ENCODE measurements at places on chromosomes 2 and 18.

GRCh38 chr2:85605406-85606115, 3.1 kb upstream of the TMEM150A start:
- no peak for DNase-seq

- no peak for DNase-seq
These were observed 17.2 kb upstream of the LYPD6B start for GRCh38 chr2:149021271-149021719.

GRCh38 chr18:6747646-6748045, 18.1 kb downstream of the ARHGAP28 start:
- no peak for DNase-seq

GRCh38 chr2:17520761-17521160, 2.5 kb upstream of the RAD51AP2 start:
- DNase-seq: no peak

- DNase-seq: no peak
These were observed 24.4 kb upstream of the GPR39 start for GRCh38 chr2:132392221-132392620.

DNA sequence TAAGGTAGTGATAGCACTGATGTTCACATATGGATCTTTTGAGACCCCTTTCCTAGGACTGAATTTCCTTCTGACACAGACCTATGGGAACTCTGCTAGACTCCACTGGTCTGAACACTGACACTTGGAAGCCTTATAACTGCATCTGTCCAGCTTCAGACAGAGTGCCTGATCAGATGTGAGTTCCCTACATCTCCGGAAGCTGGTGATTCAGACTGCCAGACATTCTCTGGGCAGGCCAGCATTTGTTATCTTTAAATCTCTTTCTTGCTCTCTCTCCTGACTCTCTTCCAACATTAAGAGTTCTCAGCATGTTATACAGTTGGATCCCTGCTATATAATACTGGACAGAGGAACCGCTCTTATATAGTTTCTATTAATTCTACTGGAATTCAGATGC, 408.5 kb downstream of the ZEB2 start:
- peak; percentile 58 for DNase-seq

DNA sequence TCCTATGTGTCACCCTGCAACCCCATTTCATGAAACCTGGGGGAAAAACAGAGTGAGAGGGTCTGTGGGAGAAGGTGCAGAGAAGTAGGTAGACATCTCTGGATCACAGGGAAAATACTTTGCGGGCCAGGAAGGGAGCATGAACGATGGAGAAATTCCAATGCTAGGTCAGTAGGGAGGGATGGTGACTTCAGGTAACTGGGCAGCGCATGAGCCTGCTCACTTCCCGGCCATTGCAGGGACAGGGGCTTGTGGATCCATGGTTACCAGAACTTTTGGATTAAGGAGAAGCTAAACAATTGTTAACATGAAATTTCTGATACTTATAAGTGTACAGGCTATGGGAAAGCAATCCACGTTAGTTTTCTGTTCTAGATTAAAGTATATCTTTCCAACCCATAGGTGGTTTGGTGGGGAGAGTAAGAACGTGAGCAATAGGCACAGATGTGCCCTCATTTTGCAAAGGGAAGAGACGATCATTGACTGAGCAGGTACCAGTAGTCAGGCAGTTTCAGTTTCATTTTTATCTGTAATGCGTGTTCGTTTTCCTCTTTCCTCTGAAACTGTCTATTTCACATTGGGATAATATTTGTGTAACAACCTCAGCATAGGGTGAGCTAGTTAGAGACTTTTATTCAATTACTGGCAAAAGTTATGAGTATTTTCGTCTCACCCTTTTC, 65.0 kb downstream of the NYAP2 start:
- DNase-seq: no peak

DNA sequence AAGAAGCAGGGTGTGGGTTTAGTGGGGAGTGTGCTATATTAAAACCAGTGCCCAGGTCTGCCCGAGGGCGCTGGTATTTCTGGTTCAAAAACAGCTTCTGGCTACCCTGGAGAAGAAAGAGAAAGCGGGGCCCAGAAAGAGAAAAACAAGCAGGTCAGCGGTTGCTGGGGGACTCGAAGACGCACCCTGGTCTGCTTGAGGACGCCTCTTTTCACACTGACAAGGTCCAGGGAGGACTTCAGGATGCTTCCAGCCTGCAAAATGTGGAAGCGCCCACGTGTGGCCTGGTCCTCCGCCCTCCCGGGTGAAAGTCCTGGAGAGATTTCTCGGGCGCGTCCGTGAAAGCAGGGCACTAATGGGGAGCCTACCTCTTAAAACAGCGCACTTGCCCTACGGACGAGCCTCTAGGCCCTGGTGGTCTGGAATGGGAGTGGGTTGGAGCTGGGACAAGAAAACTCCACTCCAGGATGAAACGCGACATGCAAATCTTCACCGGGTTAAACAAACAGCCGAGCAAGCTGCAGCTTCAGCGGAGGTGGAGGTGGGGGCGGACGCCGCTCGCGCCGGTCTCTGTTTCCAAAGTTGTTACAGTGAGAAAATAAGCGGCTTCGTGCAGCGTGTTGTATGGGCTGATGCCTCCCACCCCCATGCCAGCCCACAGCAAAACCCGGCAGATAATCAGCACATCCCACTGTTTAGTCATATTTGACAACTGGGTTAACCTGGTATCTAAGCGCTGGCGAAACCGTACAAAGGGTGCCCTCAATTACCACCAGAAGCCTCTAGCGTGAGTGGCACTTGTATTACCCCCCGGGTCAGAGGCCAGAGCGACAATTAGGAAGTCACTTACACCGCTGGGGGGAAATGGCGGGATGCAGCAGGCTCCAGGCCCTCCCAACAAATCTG, 1.1 kb upstream of the SP9 start:
- DNase-seq: no peak

DNA sequence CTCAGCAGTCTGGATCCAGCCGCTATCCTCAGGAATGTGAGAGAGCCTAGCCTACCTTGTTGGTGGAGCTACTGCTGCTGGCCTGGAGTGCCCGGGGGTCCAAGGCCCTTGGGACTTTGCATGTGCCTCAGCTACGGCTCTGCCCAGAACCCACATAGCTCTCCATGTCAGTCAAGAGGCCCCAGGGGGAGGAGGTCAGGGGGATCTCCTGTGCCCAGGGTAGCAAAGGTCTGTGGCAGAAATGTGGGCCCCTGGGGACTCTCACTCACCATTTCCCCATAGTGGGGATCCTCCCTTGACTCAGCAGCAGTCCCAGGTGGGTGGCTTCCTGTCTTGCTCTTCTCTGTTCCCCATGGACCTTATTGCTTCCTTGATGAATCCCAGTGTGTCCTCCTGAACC, 342.7 kb upstream of the CHAC2 start:
- no peak for DNase-seq

DNA sequence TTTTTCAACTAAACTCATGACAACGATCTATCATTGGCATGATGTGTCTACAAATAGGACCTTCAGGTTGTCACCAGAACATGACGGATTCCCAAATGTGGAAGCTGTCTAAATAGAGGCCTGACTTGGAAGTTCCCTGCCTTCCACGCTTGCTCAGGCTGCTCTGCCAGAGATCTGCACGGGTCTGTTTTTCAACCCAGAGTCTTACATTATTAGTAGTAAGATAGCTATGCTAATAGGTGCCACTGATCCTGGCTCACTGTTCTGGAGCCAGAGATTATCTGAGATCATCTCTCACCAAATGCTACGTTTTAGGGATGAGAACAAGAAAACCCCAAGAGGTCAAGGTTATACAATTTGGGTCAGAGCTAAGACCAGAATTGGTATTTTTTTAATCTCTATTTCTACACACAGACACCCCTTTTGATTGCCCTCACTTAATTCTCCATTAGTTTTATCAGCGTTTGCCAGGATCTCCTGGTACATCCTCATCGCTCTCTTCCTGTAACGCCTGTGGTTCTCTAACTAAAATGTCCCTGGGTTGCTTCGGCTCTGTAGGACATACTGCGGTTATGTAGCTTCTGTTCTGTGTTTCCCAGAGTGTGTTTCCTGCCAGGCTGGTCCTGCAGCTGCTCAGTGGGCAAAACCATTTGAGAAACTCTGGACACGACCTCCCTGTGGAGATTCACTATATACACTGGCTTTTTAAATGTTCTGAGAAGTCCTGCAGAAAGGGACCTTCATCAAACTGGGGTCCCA, 5.7 kb downstream of the CDC42EP3 start:
- no peak for DNase-seq

- DNase-seq: peak; percentile 65
These were observed 16.4 kb upstream of the HNMT start for GRCh38 chr2:137947728-137948336.

GRCh38 chr2:147989102-147989501, 31.4 kb downstream of the ORC4 start:
- DNase-seq: no peak

DNA sequence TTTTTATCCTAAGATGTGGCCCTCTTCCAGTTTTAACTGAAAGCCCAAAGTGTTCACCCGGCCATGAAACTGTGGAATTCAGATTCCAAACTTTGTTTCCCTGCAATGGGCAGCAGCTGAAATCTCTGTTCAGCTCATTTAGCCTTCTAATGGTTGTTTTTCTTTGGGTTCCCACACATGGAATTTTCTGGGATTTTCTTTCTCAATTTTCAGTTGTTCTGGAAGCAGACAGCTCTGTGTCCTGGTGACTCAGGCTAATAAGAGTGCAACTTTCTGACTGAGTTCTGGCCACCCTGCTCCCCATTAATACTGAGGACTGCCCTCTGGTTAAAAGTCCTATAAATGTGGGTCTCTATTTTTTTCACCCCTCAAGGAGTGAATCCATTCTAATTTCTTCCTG, 78.5 kb downstream of the PMS1 start:
- DNase-seq: no peak

DNA sequence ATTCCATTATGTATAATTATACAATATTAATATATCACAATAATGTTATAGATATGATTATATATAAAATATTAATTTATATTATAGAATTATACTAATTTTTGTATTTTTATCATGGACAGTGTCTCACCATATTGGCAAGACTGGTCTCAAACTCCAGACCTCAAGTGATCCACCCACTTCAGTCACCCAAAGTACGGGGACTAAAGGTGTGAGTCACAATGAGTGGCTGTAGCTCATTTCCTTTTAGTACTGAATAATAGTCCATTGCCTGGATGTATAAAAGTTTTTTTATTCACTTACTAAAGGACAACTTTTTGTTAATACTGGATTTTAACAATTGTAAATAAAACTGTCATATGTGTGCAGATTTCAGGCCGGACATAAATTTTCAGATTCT, 417.6 kb upstream of the LINC00305 start:
- no peak for DNase-seq

DNA sequence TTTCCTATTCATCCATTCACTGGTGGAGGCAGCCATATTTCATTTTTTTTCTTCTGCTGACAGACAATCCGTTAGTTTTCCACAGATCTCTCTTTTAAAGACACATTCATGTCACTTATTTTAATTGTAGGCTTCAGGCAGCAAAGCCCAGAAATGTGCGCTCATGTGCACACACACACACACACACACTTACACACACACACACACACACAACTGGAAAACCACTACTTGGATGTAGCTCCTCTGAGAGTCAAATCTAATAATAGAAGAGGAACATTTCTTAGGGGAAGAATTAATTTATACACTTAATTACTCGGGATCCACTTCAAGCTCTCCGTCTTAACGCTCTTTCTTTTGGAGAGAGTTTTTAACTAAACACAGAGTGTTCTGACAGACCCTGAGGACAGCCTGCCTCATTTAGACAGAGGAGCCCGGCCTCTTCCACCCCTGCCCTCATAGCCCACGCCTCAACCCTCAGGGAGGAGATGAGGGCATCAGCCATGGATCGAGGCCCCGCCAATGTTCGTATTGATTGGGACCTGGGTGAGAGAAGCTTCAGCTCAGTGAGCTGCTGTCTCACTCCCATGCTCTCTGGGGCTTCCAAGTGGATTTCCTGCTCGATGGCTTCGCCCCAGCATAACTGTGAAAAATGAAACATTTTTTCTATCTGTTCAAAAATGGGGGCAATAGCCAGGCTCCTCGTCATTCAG, 261.4 kb upstream of the SKOR2 start:
- no peak for DNase-seq

DNA sequence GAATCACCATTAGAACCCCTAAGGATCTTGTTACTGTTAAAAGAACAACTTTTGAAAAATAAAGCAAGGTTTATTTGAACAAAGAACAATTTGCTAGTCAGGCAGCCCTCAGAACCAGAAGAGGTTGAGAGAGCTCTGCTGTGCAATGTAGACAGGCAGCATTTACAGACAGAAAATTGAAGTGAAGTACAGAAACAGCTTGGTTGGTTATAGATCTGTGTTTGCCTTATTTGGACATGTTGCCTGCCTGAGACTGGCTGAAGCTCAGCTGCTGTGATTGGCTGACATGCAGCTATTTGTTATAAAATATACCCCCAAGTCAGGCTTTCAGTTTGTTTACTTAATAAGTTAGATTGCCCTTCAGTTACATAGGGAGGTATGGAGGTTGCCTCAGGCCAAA, 12.5 kb downstream of the MSTN start:
- peak; percentile 33 for DNase-seq

- no peak for DNase-seq
These were observed 17.3 kb downstream of the OTOF start for GRCh38 chr2:26460613-26461031.

- peak; percentile 33 for DNase-seq
These were observed 74.1 kb downstream of the COL4A3 start for GRCh38 chr2:227238238-227239237.

GRCh38 chr2:42359304-42359964, 1.6 kb downstream of the COX7A2L start:
- no peak for DNase-seq

DNA sequence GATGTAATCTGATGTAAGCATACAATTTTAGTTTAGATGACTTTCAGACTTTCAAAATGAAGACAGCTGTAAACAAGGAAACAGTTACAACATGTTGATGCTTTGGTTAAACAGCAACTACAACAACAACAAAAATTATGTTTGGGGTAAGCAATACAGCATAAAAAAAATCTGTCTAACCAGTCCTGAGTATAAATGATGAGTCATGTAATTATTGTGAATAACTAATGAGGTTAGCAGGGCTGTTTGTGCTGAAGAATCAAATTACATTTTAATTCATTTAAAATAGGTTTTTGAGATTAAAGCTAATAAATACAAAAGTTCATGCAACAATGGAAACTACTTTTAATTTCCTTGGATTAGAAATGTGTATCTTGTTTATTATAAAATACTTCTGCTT, 266.9 kb downstream of the LRP1B start:
- DNase-seq: no peak

- no peak for DNase-seq
These were observed 695.6 kb upstream of the GCFC2 start for GRCh38 chr2:76406134-76406855.

GRCh38 chr18:41391616-41392595, 563.1 kb upstream of the PIK3C3 start:
- DNase-seq: peak; percentile 78

DNA sequence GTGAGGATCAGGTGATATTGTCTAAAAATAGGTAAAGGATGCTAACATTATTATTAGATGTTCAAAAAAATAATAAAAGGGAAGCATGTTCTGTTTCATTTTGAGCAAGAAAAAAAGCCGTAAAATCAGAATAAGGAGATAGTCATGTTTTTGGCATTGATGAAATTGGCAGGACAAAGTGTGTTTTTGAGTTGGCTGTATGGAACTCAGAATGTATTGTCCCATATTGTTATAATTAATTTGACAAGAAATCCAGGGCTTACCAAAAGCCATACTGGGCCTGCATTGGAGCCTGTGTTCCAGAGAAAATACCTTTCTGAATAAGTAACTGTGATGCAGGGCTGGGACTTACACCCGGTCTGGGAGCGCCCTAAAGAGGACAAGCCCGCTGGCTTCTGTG, 232.0 kb downstream of the AGAP1 start:
- no peak for DNase-seq

- DNase-seq: no peak
These were observed 114.2 kb downstream of the RTP5 start for GRCh38 chr2:241983571-241984270.

- no peak for DNase-seq
These were observed 24.2 kb downstream of the STEAP3 start for GRCh38 chr2:119247844-119248271.

Data from SK-N-DZ (cell line).